ENCODE measurements at places on chromosomes 12 and 14.

DNA sequence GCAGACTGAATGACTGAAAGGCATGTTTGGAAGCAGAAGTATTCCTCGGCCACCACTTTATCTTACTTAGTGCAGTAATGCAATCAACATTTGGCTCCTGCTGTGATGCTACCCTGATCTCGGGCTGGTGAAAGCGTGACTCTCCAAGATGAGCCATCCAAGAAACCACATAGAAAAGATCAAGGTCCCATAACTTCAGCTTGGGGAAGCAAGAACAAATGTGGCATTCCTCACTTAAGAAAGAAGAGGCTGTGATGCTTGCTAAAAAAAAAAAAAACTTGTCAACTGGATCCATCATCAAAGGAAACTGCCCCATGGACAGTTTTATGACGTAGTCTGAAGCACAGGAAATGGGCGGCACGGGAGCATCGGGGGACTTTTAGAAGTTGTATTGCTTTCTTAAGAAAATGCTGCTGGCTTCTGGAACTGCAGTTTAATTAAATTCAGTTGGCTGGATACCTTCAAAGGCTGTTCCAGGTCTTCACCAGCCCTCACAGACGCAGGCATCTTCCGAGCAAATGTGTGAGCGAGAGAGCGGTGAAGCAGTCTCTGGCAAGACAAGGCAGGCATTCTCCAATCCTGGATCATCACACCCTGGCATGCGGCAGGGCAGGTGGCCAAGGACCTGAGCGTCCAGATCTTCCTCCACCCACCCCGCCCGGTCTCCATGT is 38.2 kb upstream of the MAP1LC3B2 start:
- DNase-seq = peak; percentile 46

DNA sequence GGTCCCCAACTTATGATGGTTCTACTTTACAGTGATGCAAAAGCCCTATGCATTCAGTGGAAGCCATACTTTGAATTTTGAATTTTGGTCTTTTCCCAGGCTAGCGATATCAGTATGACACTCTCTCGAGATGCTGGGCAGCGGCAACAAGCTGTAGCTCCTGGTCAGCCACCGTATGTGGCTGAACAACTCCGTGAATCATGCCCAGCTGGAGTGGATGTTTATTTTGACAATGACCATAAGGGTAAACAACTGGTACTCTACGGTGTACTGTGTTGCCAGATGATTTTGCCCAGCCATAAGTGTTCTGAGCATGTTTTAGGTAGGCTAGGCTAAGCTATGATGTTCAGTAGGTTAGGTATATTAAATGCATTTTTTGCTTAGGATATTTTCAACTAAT is 8.2 kb upstream of the ZNF410 start:
- DNase-seq = no peak

GRCh38 chr14:33737446-33737845 is 213.4 kb downstream of the EGLN3 start:
- DNase-seq = no peak

GRCh38 chr14:57748279-57748678 is 117.6 kb downstream of the SLC35F4 start:
- DNase-seq = peak; percentile 28

GRCh38 chr14:95946867-95947266 is 70.2 kb downstream of the TUNAR start:
- no peak for DNase-seq

DNA sequence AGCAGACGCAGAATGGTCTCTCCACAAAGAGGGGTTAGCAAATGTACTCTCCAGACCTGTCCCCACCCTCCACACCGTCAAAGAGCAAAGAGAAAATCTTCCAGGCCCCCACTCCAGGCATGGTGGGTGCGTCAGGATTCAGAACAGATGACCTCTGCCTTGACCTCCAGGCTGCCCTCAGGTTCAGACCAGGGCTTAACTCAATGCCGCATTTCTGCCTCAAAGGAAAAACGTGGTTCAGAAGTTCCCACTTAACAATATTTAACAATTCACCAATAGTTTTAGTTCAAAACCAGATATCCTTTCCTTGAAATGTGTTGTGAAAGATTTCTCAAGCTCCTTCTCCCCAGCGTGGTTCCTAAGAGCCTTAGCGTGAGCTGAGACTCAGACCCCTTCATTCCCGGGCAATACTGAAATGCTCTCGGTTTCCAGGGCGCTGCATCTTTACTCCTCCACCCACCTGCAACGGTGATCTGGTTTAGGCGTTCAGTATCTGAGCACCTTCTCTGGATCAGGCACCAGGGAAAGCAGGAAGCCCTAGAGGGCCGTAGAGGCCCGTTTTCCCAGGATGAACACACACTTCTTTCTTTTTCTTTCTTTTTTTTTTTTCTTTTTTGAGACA is 22.9 kb downstream of the HSP90AA1 start:
- no peak for DNase-seq

DNA sequence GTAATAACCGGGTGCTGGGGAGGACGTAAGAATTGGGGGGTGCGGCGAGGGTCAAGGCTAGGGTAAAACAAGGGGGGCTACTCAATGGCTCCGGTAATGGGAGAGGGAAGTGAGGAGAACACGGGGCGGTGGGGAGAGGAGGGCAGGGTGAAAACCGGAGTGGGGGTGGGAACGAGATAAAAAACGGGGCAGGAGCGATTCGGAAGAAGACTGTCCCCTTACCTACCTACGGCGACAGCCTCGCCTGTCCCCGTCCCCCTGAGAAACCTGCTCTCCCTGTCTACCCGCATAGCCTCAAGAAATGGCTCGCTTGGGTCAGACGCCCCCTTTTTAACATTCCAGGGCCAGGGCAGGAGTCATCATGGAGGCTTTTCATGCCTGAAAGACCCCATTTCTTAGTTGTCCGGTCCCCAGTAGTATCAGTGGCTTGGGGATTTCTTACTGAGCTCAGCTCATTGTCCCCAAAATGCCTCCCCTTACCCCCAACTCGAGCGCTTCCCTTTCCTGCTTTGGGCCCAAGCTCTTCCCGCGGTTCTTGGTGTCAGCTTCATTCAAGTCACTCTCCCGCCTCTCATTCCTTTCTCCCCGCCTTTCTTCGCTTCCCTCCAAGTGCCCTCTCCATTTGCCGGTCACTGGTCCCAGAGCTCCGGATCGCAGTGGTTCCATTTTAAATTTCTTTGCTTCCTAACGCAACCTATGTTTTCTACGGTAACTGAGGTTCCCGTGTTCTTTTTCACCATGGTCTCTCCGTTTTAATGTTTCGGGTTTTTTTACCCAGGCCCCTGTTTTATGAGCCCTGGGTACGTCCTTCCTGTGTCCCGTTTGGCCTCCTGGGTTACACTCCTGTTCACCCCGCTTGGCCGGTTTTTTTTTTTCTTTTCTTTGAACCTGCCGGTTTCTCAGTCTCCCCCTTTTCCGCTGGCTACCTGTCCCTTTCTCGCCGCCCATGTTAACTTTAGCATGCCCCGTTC is 1.2 kb upstream of the WSB2 start:
- peak; percentile 81 for DNase-seq

DNA sequence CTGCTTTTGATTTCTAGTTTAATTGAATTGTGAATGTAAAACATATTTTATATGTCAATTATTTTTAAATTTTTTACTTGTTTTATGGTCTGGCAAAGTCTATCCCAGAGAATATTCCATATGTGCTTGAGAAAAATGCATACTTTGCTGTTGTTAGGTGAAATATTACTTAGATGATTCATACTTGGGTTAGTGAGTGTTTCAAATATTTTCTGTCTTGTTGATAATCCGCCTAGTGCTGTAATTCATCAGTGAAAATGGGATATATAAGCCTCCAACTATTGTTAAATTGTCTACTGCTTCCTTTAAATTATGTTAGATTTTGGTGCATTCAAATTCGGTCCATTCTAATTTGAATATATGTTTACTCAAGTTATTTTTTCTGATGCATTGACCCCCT is 395.5 kb downstream of the LRFN5 start:
- peak; percentile 9 for DNase-seq

GRCh38 chr12:6367065-6367968 is 8.0 kb downstream of the SCNN1A start:
- DNase-seq = peak; percentile 46

GRCh38 chr12:16531621-16532020 is 74.3 kb downstream of the LMO3 start:
- DNase-seq = no peak

- no peak for DNase-seq
Observed at GRCh38 chr14:98926801-98927200, 345.2 kb downstream of the BCL11B start.

- DNase-seq = no peak
Observed at GRCh38 chr12:18283831-18284230, 22.5 kb downstream of the PIK3C2G start.

DNA sequence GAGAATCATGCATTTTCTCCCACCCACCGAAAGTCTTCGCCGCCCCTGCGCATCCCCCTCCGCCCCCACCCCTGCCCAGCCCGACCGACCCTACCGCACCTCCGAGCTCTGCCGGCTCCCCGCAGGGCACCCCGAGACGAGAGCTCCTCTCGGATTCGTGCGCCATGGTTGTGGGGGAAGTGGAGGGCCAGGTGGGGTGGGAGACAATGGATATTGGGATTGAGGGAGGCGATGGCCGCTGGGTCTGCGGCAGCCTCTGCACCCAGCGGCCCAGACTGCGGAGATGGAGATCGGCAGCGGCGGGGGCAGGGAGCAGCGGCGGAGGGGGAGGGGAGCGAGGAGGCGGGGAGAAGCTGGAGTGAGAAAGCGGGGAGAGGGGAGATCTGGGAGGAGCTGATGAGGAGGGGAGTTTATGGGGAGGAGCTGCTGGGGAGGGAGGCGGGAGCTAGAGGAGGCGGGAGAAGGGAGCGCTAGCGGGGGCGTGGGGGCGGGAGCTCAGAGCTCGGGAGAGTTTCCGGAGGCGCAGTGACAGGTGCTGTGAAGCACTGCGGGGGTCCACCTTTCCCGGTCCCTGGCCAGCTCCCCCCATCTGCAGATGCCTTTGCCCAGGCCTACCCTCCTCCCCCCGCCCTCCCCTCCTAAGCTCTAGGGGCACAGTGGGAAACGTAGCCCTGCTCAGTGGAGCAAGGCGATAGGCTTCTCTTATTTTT is at the start of gene SALL2:
TSS of gene SALL2 (minus strand) at position 385 of the 710 bp plus-strand sequence. CDS start at position 166, 219 bp downstream.
- peak; percentile 68 for DNase-seq

- DNase-seq = no peak
Observed at GRCh38 chr14:60165547-60165876, 314 bp upstream of the DHRS7 start.

GRCh38 chr14:68771631-68772030 is 21.2 kb downstream of the ZFP36L1 start:
- no peak for DNase-seq

DNA sequence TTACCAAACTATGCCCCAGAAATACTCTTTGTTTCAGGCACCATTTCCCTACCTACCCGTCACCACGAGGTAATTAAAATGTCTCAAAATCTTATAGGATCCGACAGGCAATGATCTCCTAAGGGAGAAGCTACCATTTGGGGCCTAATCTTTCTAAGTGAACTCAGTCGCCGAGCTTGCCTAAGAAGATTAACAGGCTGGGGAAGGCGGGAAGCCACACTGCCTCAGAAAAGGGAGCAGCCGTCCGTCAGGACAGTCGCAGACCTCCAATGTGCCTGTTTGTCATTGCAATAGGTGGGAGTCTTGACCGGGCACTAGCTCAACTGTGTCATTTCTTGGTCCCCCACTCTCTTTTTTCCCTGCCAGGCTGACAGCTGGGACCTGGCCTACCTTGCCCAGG is 4.6 kb downstream of the TTC7B start:
- DNase-seq = no peak

DNA sequence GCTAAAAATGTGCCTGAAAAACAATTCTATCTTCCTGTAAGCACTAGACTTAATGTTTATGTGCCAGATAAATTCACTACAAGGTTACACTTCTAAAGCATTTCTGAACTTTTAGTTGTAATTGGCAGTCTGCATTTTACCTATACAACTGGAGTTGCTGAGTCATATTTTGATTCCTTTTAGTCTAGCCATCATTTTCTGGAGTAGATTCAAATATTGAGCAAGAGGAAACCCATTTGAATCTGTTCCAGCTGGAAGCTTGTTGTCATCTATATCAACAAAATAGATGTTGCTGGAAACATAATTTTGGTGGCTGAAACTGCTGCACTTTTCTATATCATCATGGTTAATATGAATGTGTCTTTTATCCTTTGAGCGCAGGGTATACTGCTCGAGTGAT is 122.2 kb upstream of the CCDC175 start:
- DNase-seq = no peak

- DNase-seq = no peak
Observed at GRCh38 chr14:53042480-53042879, 91.6 kb upstream of the FERMT2 start.

DNA sequence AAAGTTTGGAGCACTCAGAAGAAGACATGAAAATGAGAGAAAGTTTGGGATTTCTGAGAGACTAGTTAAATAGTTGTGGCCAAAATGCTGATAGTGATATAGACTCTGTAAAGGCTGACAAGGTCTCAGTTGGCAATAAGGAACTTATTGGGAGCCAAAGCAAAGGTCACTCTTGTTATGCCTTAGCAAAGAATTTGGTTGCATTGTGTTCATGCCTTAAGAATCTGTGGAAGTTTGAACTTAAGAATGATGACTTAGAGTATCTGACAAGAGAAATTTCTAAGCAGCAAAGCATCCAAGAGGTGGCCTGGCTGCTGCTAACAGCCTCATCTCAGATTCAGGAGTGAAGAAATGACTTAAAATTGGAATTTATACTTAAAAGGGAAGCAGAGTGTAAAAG is 113.8 kb downstream of the PIK3C2G start:
- DNase-seq = no peak

GRCh38 chr12:57149245-57149900 is 2.0 kb upstream of the LRP1-AS start:
- no peak for DNase-seq

DNA sequence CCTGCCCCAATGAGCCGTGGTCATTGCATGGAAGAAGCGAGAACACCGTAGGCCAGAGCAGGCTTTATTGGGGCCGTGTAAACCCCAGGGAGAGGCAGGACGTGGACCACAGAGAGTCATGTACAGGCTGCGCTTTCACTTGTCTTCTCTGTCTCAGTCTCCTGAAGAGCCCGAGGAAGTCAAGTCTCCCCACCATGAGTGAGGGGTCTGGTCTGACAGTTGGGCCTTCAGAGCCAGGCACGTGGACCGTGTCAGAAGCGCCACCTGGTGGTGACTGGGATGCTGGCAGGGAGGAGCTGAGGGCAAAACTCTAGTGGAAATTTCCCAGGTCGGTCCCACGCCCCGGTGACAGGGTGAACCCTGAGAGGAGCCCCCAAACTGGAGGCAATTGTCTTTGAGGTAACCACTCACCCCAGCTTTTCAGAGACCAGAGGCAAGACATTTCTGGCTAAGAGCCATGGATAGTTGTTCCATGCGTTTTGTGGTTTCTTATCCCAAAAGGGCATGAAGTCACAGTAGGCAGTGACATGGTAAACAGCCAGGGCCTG is 17.4 kb downstream of the RPS6KL1 start:
- DNase-seq = peak; percentile 48

All from ACHN (cell line).